Activated CD8-positive, alpha-beta memory T cell treated with anti-CD3 and anti-CD28 coated beads for 24 hours (primary cell): ENCODE measurements at places on chromosomes 11 and 22.
A peak's percentile ranks its signal among the peaks of the same experiment; 100 is the strongest.

DNA sequence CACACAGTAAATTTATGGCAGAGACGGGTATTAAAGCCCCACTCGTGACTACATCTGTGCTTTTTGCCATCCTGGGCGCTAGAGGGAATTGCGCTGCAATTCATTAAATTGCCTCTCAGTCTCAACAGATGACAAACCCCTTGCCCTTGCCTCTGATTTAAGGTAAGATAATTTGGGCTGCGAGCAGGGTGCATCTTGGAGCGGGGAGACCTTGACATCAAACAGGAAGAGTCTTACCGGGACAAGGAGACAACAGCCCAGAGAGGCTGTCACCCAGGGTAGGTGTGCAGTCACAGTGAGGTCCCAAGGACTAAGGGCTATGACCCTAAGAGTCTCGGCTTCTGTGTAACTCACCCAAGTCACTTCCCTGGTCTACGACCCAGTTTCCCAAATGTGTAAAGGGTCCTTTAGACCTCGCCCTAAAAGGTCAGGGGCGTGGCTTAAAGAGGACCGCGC lies 449 bp upstream of the TOM1 start:
- no peak for DNase-seq

GRCh38 chr22:49541693-49542230 lies 285.9 kb downstream of the BRD1 start:
- no peak for DNase-seq

DNA sequence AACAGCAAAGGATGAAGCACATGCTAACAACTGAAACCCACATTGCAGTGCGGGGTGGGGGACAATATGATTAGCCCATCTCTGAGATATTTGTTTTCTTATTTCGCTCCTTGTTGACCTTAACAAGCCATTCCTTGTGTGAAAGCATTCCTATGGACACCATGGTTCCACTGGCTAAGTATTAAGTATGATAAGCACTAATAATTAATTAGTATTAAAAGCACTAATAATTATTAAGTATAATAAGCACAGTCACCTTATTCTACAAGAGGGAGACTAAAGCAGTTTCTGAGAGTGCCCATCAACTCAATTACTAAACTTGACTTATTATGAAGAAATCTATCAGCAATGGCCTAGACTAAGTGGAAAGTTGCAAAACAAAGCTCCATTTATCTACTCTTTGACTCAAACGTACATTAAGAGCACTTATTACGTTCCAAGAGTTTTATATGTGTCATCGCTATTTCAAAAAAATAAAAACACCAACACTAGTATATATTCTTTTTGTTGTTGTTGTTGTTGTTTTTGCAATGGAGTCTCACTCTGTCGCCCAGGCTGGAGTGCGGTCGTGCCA lies 65.3 kb downstream of the RBFOX2 start:
- no peak for DNase-seq

DNA sequence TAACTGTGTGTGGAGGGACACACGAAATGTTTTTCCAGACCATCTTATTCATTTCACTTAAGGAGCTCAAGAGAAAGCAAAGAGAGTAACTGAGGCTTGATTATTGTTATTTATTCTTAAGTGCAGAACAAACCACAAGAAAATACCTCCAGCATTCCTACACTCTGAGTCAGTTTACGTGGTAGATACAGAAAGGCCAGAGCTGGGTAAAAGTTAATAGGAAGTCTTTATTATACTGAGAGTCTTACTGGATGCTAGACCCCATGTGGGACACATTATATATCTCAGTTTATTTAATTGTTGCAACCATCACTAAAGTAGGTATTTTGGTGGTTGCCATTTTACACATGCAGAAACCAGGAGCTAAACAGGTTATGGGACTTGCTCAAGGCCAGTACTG lies 261.4 kb upstream of the POU2AF2 start:
- DNase-seq = no peak

DNA sequence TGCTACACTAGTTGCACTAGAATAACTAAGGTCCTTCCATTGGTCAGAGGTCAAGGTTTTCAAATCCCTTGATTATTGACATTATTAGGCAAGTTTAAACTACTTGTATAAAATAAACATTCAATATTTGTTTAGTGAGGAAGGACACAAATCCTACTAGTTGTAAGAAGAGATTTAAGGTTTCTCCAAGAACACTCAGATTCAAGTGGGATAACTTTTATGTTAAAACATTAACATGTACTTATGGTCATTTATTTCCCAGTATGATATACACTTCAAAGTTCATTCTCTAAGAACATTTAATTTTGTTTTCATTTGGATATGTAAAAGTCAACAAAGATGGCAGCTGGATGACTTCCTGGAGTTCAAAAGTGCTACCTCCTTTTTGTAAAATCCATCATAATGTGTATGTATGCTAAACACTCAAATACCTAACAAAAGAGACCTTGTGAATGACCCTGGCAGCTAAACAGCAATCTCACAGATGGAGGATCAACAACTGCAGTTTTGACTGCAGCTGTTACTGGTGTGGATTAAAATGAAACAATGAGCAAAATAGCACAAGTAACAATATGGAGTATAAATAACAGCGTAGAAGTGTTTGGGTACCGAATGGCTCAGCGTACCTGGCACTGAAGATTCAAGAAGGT lies 1.5 kb downstream of the CCDC90B start:
- no peak for DNase-seq

DNA sequence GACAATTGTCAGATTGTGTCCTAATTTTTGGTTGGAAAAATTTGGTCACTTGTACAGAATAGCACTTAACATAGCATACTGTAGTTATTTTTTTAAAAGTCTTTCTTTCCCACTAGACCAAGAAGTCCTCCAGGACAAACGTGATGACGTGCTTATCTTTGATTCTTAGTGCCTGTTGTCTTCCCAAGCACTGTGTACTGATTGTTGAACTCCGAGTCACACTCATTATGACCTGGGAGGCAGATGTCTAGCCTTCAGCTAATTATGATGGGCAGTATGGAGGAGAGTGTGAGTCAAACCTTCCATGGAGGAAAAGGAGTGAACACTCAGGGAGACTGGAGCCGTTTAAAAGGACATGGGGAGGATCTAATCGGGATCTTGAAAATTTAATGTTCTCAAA lies 119.8 kb downstream of the SPON1 start:
- DNase-seq = no peak

GRCh38 chr22:44118645-44119315 lies 61.9 kb upstream of the PARVG start:
- no peak for DNase-seq

- no peak for DNase-seq
Observed at GRCh38 chr11:114077482-114078305, 18.2 kb downstream of the ZBTB16 start.

GRCh38 chr11:8610532-8611116 lies 16.6 kb upstream of the STK33 start:
- no peak for DNase-seq

DNA sequence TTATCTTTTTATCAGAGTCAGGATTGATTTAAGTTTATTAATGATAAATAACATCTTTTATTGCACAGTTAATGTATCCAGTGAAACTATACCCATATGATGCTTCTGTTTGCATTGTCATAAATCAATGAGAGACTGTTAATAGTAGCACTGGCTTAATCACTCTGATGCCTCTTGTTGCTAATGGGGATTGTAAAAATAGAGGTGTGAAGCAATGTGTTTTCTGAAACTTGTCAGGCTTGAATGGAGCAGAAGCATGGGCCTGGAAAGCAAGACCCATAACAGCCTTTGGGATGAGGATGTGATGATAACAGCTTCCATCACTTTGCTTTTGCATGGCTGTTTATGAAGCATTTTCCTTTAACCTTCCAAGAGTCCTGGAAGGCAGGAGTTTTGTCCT lies 319.7 kb downstream of the DDX10 start:
- no peak for DNase-seq

- no peak for DNase-seq
Observed at GRCh38 chr11:15829312-15829711, 527.0 kb downstream of the SOX6 start.

- no peak for DNase-seq
Observed at GRCh38 chr11:14614091-14614622, 29.4 kb upstream of the PDE3B start.

- DNase-seq = no peak
Observed at GRCh38 chr11:110131386-110132123, 38.4 kb downstream of the ZC3H12C start.

GRCh38 chr11:121482231-121483129 lies 29.7 kb upstream of the SORL1-AS1 start:
- DNase-seq = peak; percentile 83

DNA sequence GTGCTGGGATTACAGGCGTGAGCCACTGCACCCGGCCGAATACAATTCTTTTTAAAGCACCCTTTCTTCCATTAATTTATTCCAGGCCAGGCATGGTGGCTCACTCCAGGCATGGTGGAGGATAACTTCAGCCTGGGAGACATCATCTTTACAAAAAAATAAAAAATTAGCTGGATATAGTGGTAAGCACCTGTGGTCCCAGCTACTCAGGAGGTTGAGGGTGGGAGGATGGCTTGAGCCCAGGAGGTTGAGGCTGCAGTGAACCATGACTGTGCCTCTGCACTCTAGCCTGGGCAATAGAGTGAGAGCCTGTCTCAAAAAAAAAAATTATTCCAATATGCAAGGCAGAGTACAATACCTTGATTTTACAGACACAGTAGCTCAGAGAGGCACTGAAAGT lies 11.4 kb downstream of the TAGLN start:
- DNase-seq = no peak

- DNase-seq = no peak
Observed at GRCh38 chr11:2569731-2570210, 125.0 kb downstream of the KCNQ1 start.

- no peak for DNase-seq
Observed at GRCh38 chr11:548700-549603, 11.6 kb downstream of the LMNTD2 start.

- no peak for DNase-seq
Observed at GRCh38 chr11:61152816-61153592, 8.2 kb downstream of the VPS37C start.

DNA sequence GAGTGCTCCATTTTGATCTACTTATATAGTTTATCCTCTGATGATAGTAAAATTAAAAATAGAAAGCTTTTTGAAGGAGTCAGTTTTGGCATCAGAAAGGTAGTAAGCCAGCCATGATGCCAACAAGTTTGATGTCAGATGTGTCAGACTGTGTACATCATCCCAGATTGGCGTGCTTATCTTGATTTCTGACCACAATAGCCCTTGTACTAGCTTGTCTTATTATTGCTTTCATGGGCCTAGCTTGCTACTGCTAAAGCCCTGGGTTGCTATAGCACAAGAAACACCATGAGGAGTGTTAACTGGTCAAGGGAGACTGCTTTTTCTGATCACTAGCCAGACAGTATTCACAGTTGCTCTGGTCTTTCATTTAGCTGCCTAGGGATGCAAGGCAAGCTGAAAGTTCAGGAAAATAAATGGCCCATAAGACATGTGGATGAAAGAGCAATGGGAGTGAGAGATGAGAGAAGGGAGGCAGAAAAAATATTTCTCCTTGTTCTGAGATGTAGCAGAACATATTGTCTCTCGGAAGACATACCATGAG lies 1038.5 kb downstream of the JRKL start:
- DNase-seq = no peak

GRCh38 chr22:50544746-50545253 lies 899 bp upstream of the KLHDC7B start:
- peak; percentile 71 for DNase-seq

- DNase-seq = peak; percentile 84
Observed at GRCh38 chr11:2791521-2792380, 92.0 kb upstream of the KCNQ1OT1 start.

DNA sequence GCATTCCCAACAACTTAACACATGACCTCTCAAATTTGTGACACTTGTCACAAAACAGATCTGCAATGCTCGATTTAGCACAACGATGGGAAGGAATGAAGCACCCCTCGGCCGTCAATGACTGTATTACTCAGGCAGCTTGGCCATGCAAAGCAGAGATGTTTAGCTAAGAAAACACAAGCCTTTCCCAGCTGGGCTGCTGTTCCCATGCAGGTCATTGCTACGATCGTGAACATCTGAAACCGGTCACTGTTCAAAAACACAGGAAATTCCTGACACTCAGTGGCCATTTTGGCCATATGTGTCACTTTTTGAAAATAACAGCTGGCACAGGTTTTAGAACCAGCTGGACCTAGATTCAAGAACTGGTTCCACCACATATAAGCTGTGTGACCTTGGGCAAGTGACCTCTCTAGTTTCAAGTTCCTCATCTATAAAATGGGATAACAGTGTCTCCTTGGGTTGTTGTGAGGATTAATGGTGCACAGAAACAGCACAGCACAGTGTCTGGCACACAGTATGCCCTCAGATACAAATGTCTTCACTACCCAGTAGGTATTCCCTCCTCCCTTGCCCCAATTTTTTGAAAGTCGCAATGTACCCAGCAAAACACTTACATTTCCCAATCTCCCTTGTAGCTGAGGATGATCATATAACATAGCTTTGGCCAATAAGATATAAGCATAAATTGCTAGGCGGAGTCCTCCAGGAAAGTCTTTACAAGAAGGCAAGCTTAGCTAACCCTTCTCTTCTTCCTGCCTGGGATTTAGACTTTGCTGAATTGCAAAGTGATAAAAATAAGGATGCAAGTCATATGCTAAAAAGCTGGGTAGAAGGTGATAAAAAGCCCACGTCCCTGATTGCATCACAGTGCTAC lies 93.1 kb downstream of the C11orf58 start:
- no peak for DNase-seq

- no peak for DNase-seq
Observed at GRCh38 chr11:14622223-14622954, 21.2 kb upstream of the PDE3B start.

DNA sequence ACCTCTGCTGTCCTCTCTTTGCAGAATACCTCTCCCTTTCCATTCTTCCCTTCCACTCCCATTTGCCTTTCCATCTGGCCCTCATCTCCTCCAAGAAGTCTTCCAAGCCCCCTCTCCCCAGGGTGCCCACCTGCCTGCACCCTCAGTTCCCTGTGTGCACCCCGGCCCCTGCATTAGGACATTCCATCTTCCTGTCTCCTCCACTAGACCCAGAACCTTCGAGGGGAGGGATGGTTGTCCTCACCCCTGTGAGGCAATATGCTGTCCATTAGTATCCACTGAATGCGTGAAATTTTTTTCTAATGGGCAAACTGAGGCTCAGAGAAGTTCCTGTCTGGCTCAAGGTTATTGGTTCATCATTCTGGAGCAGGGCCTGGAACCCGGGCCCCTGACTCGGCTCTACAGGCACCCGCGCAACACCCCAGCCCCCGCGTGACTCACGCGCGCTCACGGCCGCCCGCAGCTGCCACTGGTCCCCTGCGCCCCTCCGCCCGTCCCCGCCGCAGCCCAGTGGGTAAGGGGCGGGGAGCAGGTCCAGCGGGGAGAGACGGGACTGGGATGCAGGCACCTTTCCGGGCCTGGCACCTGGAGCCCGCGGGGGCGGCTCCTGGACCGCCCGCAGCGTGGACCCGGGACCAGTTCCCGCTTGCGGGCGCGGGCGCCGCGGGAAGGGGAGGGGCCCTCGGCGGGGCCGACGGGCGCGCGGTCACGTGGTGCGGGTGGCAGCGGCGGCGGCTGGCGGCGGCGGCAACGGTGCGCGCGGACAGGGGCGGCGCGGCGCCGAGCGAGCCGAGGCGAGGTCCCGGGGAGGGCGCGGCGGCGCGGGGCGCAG lies 7.0 kb downstream of the SEPTIN3 start:
- DNase-seq = peak; percentile 74

- no peak for DNase-seq
Observed at GRCh38 chr11:111530091-111530490, 10.4 kb upstream of the LAYN start.

GRCh38 chr11:75635066-75635862 lies 33.6 kb downstream of the MAP6 start:
- no peak for DNase-seq

- DNase-seq = no peak
Observed at GRCh38 chr11:88849368-88849767, 216.4 kb downstream of the GRM5 start.

GRCh38 chr22:29217827-29218757 lies 12.4 kb downstream of the EMID1 start:
- no peak for DNase-seq

- no peak for DNase-seq
Observed at GRCh38 chr22:17479135-17479534, 84.2 kb upstream of the SLC25A18 start.
